PC-3 (cell line): ENCODE measurements at places on chromosomes 11 and 22. TPM values are rescaled to one million over a fixed set of nuclear protein-coding genes. Genes with fewer than 3 reads are reported as not detected.
A peak's percentile ranks its signal among the peaks of the same experiment; 100 is the strongest.

GRCh38 chr11:29051935-29052334 lies 943.7 kb downstream of the METTL15 start:
- DNase-seq: peak; percentile 25

DNA sequence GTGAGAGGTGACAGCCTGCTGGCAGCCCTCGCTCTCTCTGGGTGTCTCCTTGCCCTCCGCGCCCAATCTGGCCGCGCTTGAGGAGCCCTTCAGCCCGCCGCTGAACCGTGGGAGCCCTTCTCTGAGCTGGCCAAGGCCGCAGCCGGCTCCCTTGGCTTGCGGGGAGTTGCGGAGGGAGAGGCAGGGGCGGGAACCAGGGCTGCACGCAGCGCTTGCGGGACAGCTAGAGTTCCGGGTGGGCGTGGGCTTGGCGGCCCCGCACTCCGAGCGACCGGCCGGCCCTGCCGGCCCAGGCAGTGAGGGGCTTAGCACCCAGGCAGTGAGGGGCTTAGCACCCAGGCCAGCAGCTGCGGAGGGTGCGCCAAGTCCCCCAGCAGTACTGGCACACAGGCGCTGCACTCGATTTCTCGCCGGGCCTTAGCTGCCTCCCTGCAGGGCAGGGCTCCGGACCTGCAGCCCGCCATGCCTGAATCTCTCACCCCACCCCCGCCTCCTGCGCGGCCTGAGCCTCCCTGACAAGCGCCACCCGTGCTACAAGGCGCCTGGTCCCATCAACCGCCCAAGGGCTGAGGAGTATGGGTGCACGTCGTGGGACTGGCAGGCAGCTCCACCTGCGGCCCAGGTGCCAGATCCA lies 1526.1 kb downstream of the FAM181B start:
- no peak for DNase-seq

DNA sequence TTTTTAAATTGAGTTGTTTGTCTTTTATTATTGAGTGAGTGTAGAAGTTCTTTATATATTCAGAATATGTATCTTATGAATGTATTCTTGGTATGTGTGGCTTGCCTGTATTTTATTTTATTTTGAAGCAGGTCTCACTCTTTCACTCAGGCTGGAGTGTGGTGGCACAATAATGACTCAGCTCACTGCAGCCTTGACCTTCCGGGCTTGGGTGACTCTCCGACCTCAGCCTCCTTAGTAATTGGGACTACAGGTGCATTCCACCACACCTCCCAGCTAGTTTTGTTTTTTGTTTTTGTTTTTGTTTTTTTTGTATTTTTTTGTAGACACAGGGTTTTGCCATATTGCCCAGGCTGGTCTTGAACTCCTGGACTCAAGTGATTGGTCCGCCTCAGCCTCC lies 24.5 kb upstream of the MPPED2 start:
- no peak for DNase-seq

DNA sequence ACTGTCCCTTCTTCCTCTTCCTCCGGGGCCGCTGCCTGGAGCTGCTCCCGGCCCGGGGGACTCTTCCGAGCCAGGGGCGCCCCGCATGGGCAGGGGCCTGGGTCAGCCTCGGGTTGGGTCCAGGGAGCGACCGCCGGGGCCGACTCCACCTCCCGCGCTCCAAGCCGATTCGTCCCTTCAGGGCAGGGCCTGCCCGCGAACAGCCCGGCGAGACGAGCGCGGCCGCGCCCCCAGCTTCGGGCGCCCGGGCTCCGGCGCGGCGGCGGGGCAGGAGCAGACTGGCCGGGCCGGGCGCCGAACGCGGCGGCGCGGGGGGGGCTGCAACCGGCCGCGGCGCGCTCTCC lies at the start of gene LARGE1:
Gene LARGE1 (minus strand): TSS at position 280 of the 344 bp plus-strand sequence.
- no peak for DNase-seq

GRCh38 chr22:50547263-50547985 lies 1.7 kb downstream of the KLHDC7B start:
- DNase-seq: no peak

- DNase-seq: peak; percentile 95
Measured at GRCh38 chr22:38317995-38318715, 922 bp upstream of the CSNK1E start.

DNA sequence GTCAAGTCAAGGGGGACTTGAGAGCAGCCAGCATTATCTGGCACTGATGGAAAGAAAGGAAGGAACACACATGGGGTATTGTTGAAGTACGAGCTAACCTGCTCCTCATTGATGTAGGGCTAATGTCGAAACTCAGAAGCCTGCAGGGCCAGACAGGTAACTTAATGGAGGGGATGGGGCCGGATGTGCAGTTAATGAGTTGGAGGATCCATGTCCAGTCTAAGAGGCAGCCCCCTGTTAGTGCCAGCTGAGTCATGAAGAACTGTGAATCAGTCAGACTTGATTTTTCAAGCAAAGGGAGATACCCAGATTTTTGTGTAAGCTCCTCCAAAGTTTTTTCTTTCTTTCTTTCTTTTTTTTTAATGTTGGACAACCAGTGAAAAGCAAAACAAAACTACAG lies 65.6 kb downstream of the CECR2 start:
- DNase-seq: no peak

- DNase-seq: no peak
Measured at GRCh38 chr11:6498544-6498943, 1.5 kb downstream of the DNHD1 start.

- no peak for DNase-seq
Measured at GRCh38 chr11:36818410-36818809, 220.4 kb upstream of the RAG2 start.

DNA sequence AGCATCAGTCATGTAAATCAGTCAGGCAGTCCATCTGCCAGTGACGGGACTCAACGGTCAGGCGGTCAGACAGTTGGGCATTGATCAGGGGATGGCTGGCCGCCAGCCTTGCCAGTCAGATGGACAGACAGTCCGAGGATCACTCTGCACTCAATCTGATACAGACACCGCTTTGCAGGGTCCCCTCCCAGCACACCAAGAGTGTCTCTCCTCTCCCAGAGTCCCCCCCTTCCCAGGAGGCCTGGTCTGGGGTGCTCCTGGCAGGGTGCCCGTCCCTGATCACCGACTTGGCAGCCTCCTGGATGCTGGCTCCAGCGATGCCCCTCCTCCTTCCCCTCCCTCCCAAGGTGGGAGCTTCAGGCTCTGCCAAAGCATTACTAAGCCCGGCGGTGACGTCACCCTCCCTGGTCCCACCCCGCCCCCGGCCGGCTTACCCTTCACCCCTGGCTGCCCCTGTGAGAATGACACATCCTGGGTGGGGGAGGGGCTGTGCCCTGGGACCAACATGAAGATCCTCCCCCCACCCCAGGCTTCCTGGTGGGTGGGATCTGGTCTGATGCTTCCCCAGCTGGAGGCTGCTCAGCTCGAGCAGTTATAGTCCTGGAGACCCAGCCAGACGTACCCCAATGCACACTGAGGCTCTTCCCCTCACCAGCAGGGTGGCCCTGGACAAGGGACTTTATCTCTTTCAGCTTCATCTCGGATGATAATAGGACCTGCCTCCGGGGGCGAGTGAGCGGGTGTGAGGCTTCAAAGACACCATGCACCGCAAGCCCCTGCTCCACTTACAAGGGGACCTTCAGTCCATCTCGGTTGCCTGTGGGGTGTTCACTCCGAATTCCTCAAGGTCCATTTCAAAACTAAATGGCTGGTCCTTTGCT lies 69.2 kb downstream of the CD82 start:
- DNase-seq: peak; percentile 39

- peak; percentile 26 for DNase-seq
Measured at GRCh38 chr11:19323502-19323901, 82.8 kb upstream of the E2F8 start.

GRCh38 chr22:24463071-24463760 lies 31.9 kb upstream of the UPB1 start:
- DNase-seq: peak; percentile 1

- DNase-seq: no peak
Measured at GRCh38 chr11:125750629-125751028, 4.5 kb downstream of the PATE1 start.

- DNase-seq: no peak
Measured at GRCh38 chr11:95035316-95035715, 10.3 kb downstream of the KDM4E start.

DNA sequence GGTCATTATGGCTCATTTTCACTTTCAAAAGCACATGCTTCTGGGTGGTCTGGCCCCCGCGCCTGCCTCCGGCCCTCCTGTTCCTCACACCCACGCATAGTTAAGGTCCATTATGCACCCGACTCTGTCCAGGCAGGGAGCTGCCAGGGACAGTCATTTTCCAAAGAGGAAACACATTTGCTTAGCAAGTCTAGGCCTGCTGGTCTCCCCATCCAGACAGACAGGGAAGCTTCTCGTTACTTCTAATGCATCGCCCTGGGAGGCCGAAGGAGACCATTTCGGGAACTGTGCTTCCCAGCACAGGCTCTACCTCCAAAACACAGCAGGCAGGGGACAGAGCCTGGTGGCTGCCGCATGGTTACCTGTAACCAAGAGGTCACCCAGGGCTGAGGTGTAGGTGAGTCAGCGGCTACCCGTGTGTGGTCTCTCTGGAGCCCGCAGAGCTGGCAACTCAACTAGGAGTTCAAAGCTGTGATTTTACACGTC lies 87.1 kb upstream of the SHANK2 start:
- no peak for DNase-seq

DNA sequence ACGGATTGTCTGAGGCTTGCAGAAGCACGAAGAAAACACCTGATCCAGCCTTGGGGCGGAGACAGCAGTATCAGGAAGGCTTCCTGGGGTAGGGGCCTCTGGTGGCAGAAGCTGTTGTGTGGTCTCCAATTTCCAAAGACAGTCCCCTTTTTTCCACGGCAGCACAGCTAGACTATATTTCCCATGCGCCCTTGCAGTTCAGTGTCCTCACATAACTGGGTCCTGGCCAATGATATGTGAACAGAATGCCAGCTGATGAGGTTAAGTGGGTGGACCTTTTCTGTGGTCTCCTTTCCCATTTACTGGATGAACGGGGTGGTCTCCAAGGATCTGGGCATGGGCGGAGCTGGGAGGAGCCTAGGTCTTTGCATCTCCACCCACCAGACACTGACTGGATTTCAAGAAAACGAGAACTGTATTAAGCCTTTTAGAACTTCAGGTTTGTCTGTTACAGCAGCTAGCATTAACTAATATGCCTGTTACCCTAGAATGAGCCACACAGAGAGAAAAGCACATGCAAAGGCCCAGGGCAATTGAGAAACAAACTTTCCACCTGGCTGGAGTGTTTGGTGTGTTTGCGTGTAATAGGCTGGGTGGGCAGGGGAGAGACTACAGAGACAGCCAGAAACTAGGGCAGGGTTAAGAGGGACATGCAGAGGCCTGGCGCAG lies 6.2 kb downstream of the GAL3ST1 start:
- DNase-seq: no peak

DNA sequence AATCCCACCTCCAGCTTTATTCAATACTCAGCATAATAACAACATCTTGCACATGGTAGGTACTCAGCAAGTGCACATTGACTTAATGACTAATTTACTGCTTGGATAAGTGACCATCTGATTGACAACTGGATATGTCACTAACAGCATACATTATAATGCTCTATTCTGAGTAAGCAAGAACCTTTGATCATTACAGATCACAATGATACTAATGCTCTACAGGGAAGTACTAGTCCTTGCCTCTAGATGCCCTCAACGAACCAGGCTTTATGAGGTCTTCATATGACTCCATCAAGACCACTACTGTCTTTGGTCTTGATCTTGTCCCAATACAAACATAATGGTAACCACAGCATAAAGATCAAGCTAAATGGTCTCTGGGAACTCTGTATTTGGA lies 167.6 kb upstream of the MTMR2 start:
- DNase-seq: peak; percentile 68

The PLA2G3 gene
- total RNA-seq: not detected in 2 replicates

The RBMXL2 gene
- 0.15 TPM in 1 of 2 replicates, not detected in the other for total RNA-seq

The IFITM10 gene
- 0.58 and 1.4 TPM in 2 replicates for total RNA-seq

The AGBL2 gene
- 1.8 TPM in 1 of 2 replicates, not detected in the other for total RNA-seq

The CACNA1I gene
- 0.06 TPM in 1 of 2 replicates, not detected in the other for total RNA-seq

The MUC15 gene
- total RNA-seq: not detected in 2 replicates

The RTN4R gene
- total RNA-seq: 10.4 and 12.2 TPM in 2 replicates

The TRIM48 gene
- not detected in 2 replicates for total RNA-seq

The CLDN5 gene
- 0.47 TPM in 1 of 2 replicates, not detected in the other for total RNA-seq
